ENCODE measurements at places on chromosomes 6 and 20.

DNA sequence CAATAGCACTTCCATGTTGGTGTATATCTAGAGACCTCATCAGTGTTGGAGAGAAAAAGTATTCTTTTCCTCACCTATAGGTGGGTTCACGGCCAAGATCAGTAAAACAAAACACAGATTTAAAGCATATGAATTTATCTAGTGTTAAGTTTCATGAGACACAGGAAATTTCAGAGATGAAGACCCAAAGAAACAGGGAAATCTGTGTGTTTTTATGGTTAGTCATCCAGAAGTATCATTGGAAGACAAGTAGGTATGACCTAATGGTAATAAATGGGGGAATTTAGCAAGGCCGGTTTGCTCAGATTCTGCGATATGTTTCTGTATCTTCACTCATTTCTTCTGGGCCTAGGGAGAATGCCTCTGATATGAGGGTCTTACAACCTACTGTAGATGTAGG, 419.6 kb upstream of the MARCKS start:
- DNase-seq, result no peak

DNA sequence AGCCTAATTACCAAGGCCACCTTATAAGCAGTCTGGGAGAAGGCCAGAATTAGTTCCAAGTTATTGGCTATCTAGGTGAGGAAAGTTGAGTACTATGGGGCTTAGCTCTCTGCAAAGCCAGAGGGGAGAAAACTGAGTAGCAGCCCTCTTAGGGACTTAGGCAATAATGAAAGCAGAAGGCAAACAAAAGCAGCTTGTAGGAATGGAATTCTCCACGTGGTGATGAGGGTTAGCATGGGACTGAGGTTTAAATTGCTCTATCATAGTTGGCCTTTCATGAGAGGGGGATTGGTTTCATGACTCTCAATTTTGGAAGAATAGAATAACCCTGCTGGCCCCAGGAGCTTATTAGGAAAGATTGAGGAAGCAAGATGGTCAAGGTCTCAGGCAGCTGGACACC, 7.0 kb upstream of the UBE2J1 start:
- no peak for DNase-seq

- DNase-seq, result no peak
These were observed 19.7 kb downstream of the NRSN1 start for GRCh38 chr6:24145690-24146131.

GRCh38 chr20:49821870-49822331, 9.3 kb downstream of the SLC9A8 start:
- DNase-seq, result no peak

GRCh38 chr6:53910834-53911233, 116.0 kb downstream of the LRRC1 start:
- DNase-seq, result no peak

DNA sequence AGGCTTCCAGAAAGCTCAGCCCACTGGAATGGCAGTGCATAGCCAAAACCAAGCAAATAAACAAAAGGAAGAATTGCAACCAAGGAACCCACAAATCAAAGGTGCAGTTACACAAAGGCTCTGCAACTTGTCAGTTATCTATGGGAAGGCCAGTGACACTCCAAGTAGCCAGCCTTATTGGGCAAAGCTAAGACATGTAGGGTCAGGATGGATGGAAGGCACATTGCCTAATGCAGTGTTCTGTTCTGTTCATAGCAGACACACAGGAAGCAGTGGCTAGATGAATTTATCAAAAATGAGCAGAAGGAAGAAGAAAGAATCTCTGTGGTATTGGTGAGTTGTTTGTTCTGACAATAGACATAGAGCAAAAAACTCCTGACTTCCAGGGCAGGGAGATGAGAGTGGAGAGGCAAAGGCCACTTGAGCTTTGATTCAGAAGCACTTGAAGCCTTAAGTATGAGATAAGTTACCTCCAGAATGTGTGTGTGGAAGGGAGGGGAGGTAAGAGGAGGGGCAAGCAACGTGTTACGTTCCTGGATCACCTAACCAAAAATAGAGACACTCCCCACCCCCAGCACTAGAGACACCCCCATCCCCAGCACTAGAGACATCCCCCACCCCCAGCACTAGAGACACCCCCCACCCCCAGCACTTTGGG, 57.9 kb upstream of the AKAP12 start:
- no peak for DNase-seq

DNA sequence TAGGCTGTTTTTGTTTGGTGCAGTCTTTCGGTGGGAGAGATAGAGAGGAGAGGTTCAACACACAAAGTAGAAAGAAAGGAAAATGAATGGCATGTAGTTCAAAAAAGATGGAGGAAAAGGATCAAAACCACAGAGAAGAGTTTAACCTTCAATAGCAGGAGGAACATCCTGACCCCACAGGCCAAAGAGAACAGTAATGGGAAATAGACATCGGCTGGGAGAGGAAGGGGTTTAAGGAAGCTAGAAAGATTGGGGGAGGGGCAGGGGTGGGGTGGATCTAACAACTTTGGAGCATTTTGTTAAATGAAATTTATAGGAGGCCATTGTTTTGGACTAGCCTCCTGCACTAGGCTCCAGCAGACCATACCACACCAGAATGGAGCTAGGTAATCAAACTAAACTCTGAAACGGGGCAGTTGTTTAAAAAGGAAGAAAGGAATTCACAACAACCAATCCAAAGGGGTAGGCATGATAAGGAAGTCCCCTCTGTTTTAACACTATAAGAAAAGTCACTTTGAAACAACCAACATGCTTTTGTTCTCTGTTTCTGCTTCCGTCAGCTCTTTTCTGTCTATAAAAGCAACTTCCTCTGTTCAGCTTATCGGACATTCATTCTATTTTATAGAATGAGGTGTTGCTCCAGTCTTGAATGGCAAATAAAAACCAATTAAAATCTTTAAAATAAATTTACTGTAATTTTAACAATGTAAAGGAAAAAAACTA, 82.6 kb downstream of the EPB41L2 start:
- DNase-seq, result no peak

DNA sequence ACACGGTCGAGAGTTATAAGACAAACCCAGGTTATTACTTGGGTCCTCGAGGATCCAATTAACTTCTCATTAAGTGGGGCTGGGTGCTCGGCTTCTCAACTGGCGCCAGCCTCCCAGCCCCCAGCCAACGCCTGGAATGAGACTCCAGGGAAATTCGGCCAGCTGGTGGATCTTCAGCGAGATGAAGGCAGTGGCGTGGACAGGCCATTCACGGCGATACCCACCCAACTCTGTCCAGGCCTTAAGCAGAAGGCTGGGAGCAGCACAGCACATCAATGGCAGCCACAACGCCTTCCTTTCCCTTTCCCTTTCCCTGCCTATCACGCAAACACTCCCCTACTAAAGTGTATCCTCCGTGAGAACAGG, 868 bp downstream of the METTL24 start:
- DNase-seq, result no peak

GRCh38 chr6:163780994-163781393, 366.5 kb downstream of the QKI start:
- no peak for DNase-seq

DNA sequence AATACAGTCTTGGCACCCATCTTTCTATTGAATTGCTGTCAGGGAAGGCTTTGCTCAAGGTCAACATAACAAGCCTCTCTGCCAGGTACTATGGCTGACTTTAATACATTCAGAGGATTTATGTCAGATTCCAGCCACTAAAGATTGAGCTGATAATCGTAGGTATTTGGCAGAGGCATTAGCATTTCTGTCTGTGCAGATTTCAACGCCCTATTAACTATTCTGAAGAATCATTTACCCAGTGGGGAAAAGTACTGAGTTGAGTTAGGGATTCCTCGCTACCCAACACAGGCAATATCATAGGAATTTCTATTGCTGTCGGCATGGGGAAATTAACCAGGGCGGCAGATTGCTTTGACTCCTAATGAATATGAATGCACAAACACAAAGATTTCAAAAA, 233.7 kb upstream of the SPTLC3 start:
- DNase-seq, result no peak

- DNase-seq, result no peak
These were observed 349.8 kb downstream of the PRKN start for GRCh38 chr6:162377735-162378134.

GRCh38 chr6:41626917-41627316, 11.4 kb upstream of the MDFI start:
- no peak for DNase-seq

GRCh38 chr6:306641-307061, 14.4 kb downstream of the DUSP22 start:
- DNase-seq, result no peak

DNA sequence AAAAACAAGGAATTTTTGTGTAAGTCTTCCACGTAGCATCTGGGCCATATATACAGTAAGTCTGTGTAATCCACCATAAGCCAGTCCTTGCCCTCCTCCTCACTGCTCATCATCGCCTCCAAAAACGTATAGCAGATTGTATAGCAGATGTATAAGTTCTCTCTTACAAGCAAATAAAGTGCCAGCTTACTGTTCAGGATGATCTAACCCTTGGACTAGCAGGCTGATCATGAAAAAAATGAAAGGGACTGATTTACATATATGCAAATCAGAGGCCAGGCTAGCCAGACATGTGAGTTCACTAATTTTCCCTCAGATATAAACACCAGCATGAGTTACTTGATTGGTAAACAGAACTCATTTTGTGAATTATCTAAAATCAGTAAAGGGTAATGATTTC, 171.5 kb downstream of the LY86 start:
- no peak for DNase-seq

DNA sequence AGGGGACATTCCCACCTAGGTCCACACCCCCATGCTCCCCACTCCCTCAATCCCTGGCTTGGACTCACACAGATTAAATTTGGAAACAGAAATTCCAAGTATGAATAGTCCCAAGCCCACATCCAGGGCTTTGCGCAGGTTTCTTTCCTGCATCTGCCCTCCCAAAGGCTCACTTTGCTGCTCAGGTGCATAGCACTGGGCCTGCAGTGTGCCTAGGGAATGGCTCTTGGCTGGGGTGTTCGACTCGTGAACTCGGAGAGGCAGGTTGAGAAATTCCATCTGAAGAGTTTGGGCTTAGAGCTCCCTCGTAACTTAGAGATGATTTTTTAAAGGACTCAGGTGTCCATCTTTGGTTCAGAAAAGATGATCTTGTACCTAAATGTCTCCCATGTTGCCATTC, 14.8 kb upstream of the SF3B5 start:
- no peak for DNase-seq

- no peak for DNase-seq
These were observed 328.2 kb downstream of the SYNE1 start for GRCh38 chr6:152309006-152309405.

GRCh38 chr6:169723991-169724493, 258 bp downstream of the PHF10 start:
- peak; percentile 19 for DNase-seq

DNA sequence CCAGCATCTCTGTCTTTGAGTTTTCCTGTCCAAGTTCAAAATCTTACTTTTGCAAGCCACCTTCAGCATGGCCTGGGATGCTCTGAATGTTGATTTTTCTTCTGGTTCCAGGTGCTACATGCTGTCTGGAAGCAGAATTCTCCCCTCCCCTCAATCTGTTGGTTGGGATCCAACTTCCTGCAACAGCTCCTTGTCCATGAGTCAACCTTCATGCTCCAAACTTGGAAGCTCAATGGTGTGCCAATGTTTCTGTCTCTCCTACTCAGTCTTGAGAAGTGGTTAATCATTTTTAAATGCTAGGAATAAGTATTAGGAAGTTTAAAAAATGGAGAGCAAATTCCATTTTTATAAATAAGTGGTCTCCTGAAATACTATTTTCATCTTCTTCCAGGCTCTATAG, 33.2 kb upstream of the PLEKHG1 start:
- DNase-seq, result no peak

GRCh38 chr20:10178727-10179313, 39.8 kb upstream of the SNAP25 start:
- no peak for DNase-seq

DNA sequence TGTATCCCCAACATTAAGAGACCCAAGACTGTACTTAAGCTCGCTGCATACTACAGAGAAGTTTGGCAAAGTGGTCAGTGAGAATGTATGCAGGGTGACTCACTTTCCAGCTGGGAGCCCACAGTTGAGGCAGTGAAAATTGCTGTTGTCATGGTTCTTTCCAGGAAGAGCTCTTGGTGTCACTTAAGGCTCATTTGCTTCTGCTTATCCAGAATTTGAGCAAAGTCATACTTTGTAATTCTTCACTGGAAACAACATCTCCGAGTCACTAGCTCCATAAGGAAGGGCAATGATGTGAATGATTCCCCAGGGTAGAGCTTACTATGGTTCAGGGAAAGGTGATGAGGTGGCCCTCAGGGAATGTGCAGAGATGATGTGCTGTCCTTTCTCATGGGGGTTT, 65.4 kb upstream of the FBXL4 start:
- no peak for DNase-seq

- no peak for DNase-seq
These were observed 40.2 kb downstream of the INSM1 start for GRCh38 chr20:20407891-20408805.

DNA sequence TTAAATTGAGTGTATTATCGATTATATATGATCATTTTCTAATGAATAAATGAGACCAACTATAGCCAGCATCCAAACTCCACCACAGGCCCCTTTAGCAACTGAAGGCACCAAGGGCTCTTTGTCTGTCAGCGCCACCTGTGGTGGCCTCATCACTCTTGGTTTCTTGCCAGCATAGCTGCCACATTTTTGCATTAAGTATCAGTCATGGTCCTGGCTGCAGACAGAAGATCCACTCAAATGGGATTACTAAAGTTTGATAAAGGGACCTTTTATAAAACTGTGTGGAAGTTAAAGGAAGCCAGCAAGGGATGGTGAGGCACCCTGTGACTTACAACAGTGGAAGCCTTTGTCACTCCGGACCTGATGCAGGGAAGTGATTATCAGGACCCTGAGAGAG, 162.9 kb downstream of the C6orf118 start:
- DNase-seq, result no peak

- DNase-seq, result no peak
These were observed 62.3 kb upstream of the IER3 start for GRCh38 chr6:30806581-30807183.

Data from stimulated activated CD4-positive, alpha-beta T cell treated with anti-CD3 and anti-CD28 coated beads, Interleukin-15, amount 100 ng/mL, for 48 hours (primary cell).